Tibial nerve (tissue), 4 donors: ENCODE measurements at places on chromosomes 3 and 15. TPM values are rescaled to one million over a fixed set of nuclear protein-coding genes. Genes with fewer than 3 reads are reported as not detected.

Gene TIMP4
- 48.9 TPM for total RNA-seq

Gene CLDN16
- total RNA-seq, result not detected

Gene AGBL1
- not detected for total RNA-seq

DNA sequence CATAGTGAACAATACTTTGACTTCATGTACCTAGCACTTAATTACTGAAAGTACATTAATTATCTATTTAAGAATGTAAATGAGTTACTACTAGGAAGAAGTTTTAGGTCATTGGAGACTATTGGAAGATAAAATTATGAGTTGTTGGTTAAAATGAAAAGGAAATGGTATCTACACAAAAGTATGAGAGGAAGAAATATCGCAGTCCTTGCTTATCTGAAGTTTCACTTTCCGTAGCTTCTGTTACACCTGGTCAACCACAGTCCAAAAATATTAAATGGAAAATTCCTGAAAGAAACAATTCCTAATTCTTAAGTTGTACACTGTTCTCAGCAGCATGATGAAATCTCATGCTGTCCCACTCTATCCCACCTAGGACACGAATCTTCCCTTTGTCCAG, 57.8 kb downstream of the HACD2 start:
- no peak overlapping the region for H3K27ac ChIP-seq
- H3K27me3 ChIP-seq, result no peaks in the 10 kb centered on the region
- no peak for DNase-seq
- no peaks in the 10 kb centered on the region for H3K4me1 ChIP-seq

- no peak for DNase-seq
- H3K27ac ChIP-seq, result no peak overlapping the region
- H3K27me3 ChIP-seq, result no peaks in the 10 kb centered on the region
- no peaks in the 10 kb centered on the region for H3K4me1 ChIP-seq
These were observed 20.3 kb downstream of the PLSCR2 start for GRCh38 chr3:146449076-146449475.

DNA sequence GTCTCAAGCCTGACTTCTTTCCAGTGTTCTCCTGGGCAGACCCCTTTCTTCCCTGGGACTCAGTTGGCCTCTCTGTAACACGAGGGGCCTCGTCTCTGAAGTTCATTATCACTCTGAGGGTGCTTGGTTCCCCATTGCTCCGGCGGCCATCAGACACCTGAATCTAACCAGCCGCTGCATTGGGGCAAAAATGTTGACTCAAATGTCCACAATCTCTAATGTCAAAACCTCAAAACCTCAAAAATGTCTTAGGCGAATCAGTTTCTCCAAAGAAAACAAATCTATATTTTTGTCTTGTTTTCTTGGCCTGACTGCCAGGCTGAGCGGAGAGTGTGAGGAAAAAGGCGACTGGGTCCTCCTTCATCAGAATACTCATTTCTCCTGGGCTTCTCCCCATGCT, 220.7 kb downstream of the VPS13C start:
- H3K36me3 ChIP-seq, result no peaks in the 10 kb centered on the region
- no peaks in the 10 kb centered on the region for H3K27me3 ChIP-seq
- DNase-seq, result no peak
- H3K4me3 ChIP-seq, result no peak overlapping the region

- no peaks in the 10 kb centered on the region for H3K27me3 ChIP-seq
- no peaks in the 10 kb centered on the region for H3K4me1 ChIP-seq
- no peak overlapping the region for H3K4me3 ChIP-seq
- no peak for DNase-seq
These were observed 86.5 kb upstream of the MYZAP start for GRCh38 chr15:57505056-57505715.

DNA sequence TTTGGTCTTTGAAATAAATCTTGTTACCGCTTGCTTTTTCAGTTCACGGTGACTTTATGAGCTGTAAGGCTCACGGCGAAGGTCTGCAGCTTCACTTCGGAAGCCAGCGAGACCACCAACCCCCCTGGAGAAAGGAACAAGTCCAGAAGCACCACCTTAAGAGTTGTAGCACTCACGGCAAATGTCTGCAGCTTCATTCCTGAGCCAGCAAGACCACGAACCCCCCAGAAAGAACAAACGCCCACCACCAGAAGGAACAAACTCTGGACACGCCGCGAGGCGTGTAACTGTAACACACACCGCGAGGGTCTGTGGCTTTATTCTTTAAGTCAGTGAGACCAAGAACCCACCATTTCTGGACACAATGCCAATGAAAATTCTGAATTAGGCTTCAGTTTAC, 28.8 kb downstream of the GOLGA6A start:
- no peaks in the 10 kb centered on the region for H3K27me3 ChIP-seq
- no peak for DNase-seq
- no peaks in the 10 kb centered on the region for H3K36me3 ChIP-seq

DNA sequence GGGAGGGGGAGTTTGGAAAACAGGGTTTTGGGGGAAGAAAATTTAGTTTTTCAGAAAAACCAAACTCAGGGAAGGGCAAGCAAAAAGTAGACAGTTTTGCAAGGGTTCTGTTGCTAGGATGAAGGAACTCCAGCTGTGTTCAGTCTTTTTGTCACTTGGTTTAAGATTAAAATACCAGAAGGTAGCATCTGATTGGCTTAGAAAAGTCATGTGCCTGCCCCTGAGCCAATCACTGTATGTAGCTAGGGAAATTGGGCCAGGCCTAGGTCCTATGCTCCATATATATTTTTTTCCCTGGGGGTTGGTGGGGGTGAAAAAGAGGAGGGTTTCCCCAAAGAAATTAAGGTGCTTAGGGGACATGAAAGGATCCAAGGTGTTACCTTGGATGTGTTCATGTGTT, 24.3 kb downstream of the CLDN11 start:
- H3K4me1 ChIP-seq, result peaks cover 2% of the 10 kb centered on the region
- DNase-seq, result no peak
- H3K36me3 ChIP-seq, result no peaks in the 10 kb centered on the region
- H3K27me3 ChIP-seq, result no peaks in the 10 kb centered on the region
- H3K27ac ChIP-seq, result no peak overlapping the region

GRCh38 chr15:83747050-83747717, 93.3 kb downstream of the ADAMTSL3 start:
- no peaks in the 10 kb centered on the region for H3K36me3 ChIP-seq
- no peak overlapping the region for H3K4me3 ChIP-seq
- H3K27ac ChIP-seq, result peak overlapping the region; percentile 75

DNA sequence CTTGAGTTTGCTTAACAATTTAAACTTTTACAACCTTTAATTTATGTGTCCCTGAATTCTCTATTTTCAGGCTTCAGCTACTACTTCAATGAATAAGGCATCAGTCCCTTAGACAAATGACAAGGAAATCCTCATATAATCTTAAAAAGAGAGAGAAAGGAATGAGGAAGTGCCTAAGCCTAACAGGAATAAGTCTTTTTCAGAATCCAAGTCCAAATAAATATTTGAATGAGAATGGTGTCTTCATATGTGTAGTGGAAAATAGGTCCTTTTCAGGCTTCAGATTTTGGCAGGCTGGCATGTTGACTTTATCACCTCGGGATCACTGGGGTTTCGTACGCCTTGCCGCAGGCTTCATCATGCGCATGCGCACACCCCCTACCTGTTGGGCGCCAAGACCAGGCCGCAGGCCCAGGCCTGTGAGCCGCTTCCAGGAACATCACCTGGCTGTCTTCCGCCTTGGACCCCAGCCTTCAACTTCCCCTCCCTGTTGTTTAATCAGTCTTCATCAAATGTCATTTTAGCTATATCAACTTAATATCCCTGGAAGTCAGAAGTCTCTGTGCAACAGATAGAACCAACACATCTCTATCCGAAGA, 334.5 kb downstream of the SOX2 start:
- no peak overlapping the region for H3K4me3 ChIP-seq
- H3K4me1 ChIP-seq, result no peaks in the 10 kb centered on the region
- H3K36me3 ChIP-seq, result no peaks in the 10 kb centered on the region
- no peak overlapping the region for H3K27ac ChIP-seq

DNA sequence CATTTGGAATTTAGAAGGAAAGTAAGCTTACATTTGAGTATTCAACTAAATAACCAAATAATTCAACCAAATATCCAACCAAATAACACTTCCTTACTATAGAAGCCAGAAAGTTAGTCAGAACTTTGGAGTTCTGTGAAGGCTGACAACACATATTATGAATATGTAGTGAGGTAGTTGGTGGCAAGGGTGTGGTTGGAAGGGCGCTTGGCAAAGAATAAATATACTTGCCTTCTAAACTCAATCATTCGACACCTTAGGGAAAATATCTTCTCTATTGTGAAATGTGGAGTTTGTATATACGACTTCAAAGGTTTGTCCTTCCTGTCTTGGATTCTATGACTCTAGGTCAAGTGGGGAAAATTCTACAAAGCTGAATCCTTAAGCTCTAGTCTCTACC, 111.7 kb upstream of the OSTN start:
- DNase-seq, result no peak
- no peaks in the 10 kb centered on the region for H3K4me1 ChIP-seq
- H3K36me3 ChIP-seq, result no peaks in the 10 kb centered on the region
- no peaks in the 10 kb centered on the region for H3K27me3 ChIP-seq
- H3K27ac ChIP-seq, result no peak overlapping the region
